ENCODE measurements at places on chromosomes 6 and 20.

- DNase-seq, result no peak
Measured at GRCh38 chr6:18268066-18268465, 3.7 kb upstream of the DEK start.

DNA sequence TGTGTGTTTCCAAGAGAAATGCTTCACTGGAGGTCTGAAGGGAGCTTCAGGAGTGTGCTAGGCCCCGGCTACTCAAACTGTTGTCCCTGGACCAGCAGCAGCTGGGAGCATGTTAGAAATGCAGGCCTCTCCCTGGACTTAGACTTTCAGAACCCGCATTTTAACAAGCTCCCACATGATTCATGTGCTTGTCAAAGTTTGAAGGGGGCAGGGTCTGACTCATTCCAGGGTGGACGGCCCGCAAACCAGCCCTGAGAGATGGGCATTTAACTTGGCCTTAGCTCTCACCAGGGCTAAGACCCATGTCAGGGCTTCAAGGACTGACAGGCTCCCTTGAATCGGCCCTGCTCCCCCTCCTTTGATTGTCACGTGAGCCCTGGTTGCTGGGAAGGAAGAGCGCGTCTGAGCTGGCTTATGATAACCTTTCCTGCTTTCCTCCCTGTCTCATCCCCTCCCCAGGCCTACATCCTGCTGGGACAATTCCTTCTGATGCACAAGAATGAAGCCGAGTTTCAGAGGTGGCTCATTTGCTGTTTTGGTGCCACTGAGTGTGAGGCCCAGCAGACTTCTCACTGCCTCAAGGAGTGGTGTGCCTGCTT is 35.5 kb downstream of the BANF2 start:
- no peak for DNase-seq

- no peak for DNase-seq
Measured at GRCh38 chr6:18427296-18427695, 40.1 kb downstream of the RNF144B start.

- no peak for DNase-seq
Measured at GRCh38 chr6:330948-331347, 38.7 kb downstream of the DUSP22 start.

DNA sequence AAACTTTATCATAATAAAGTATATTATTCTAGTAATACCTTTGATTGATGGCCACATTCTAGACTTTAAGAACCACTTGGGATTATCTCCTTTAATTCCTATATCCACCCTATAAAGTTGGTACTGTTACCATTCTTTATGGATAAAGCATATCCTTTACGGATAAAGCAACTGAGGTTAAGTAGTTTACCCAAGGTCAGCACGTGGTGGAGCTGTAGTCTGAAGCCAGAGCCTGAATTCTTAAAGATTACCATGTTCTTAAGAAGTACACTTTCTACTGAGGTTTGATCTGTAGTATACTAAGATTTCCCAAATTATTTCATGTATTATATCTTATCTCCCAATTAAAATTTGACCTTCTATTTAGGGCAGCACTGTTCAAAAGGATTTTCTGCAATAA is 3.0 kb upstream of the NCOA7 start:
- no peak for DNase-seq

DNA sequence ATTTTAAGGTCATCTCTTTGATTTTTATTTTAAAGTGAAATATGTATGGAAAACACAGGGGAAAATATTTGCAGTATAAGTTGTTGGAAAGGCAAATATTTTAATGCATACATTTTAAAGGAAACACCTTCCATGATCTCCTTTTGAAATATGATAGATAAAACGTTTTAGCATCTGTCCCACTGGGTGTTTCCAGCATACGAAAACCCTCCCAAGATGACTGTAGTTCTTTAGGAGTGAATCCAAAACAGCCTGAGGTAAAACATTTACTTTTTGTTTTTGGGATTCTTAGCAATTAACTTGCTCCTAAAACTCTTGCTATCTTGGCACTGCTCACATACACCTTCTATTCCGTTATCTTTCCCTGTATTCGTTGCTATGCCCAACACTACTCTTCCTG is 210.0 kb downstream of the EPHA7 start:
- DNase-seq, result no peak

DNA sequence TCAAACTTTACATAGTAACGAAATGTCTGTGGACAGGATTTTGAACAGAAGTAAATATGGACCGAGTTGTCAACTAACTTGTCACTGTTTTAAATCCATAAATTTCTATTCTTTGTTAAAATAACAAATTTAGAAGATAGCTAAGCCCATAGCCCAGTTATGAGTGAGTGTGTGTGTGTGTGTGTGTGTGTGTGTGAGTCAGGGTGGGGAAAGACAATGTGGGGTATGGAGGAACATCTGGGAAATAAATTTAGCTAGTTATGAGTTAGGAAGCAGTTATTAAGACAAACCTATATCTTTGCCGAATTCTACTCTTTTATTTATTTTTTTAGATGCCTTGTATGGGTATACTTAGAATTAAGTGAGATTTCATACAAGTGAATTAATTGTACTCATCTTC is 9.0 kb downstream of the TPBG start:
- DNase-seq, result no peak
